ENCODE measurements at places on chromosomes 11 and 22.

GRCh38 chr11:126809514-126810289 is 190.9 kb downstream of the KIRREL3 start:
- no peak for DNase-seq

- DNase-seq = no peak
Measured at GRCh38 chr11:45451766-45452440, 165.8 kb upstream of the SYT13 start.

DNA sequence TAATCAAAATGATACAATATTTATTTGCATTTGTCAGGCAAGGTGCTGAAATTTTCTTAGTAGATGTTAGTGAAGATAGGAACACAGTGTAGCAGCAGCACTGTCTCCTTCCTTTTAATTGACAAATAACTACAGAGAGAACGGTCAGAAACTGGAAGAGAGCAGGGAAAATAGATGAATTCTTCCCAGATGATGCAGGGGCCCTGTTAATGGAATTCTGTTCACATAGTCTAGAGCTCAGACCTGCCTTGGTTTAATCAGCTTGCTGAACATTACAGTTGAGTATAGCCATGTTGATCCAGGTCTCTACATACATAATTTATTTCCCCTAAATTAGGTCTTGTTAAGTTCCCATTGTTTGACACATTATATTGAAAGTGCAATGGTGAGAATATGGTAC is 127.4 kb downstream of the SLC17A6 start:
- DNase-seq = no peak

- no peak for DNase-seq
Measured at GRCh38 chr11:57251037-57251436, 14.0 kb upstream of the APLNR start.

DNA sequence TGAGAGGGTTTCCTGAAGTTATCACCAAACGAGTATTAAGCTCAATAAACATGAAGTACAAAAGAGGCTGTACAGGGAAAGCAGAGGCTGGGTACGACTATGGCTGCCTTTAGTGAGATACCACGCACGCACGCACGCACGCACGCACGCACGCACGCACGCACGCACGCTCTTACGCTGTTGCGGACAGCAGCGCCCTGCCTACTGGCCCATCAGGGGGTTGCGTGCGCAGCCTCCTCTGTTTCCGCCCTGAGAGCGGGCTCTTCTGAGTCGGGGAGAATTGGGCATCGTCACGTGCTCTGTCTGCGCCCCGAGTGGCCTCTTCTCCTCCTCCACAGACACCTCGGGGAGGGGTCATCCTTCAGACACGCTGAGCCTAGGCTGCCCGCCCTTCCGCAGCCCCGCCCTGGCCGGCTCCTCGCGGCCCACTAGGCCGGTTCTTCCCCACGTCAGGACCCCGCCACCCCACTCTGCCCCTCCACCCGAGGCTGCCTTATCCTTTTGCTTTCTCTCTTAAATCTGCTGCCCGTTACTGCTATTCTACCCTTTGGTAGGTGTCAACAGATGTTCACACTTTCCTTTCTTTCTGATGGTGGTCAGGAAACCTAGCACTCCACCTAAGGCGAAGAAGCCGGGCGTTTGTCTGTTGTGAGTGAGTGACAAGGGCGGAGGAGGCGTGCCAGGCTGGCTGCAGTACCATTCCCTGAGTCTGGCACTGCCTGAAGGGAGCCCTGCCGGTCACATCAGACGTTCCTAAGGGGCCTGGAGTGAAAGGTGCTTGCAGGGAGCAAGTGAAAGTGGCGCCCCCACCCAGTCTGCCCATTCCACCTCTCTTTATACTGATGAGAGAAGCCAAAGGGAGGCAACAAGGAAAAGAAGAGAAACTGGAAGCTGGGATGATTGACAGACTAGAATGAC is 300.4 kb upstream of the B3GAT1 start:
- DNase-seq = peak; percentile 12

DNA sequence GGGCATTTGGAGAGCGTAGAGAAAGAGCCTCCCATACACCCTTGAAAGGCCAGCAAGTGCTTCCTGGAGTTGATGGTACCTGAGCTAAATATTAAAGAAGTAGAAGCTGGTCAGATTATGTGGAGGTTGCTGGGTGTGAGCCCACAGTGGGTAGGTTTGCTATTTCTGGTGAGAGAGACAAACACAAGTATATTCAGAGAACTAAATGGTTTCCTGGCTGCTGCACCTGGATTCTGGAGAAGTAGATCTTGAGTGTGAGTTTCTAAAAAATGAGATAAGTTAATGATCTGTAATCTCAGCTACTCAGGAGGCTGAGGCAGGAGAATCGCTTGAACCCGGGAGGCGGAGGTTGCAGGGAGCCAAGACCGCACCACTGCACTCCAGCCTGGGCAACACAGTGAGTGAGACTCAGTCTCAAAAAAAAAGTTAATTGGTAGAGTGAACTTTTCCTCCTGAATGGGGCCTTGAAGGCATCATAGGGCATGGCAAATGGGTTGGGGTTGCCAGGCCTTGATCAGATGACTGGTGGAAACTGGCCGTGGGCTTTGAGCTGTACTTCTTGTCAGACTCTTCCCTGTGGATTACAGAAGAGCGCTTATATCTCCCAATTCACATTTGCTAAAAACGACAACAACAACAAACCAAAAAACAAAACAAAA is 75.8 kb downstream of the ADAMTS15 start:
- no peak for DNase-seq

DNA sequence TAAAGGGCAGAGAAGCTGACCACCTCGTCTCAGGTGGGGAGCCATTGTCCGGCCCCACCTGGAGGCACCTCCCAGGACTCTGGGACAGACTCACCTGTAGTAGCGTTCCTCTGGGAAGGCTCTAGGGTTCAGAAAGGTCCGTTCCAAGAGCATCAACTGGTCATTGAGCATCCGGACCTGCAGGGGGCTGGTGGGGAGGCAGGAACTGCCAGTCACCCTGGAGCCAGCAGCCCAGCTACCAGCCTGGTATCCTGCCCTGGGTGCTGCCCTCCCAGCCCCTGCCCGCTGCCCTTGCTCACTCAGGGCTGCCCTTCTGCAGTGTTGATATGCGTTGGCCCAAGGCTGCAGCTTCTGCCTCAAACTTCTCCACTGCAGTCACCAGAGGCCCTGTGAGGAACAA is 4.7 kb downstream of the SAC3D1 start:
- no peak for DNase-seq

- DNase-seq = no peak
Measured at GRCh38 chr11:66238786-66239413, 29.5 kb upstream of the RAB1B start.

- no peak for DNase-seq
Measured at GRCh38 chr11:119618208-119618909, 110.6 kb downstream of the NECTIN1 start.

DNA sequence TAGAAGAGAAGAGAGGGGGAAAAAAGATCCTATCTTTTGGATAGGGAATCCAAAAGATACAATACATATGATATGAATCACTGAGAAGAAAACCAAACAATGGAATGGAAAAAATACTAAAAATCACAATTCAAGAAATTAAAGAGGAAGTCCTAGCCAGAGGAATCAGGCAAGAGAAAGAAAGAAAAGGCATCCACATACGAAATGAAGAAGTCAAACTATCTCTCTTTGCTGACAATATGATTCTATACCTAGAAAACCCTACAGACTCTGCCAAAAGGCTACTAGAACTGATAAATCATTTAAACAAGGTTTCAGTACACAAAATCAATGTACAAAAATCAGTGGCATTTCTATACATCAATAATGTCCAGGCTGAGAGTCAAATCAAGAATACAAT is 91.4 kb downstream of the EFCAB6 start:
- DNase-seq = no peak

DNA sequence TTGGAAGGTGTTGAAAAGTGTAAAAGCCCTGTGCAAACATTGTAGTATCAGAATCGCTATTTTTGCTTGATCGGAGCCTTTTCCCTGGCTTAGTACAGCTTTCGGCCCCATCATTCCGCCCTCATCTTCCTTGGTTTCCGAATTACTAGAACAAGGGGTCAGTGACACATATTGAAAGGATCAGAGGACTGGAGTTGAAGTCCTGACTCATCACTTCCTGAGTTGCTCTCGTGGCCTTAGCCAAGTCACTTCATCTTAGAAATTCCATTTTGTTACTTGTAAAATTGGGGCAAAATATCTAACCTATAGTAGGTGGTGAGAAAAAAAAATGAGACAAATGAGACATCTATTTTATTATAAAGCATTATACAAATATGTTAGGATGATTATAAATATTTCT is 375.0 kb downstream of the NTM start:
- no peak for DNase-seq

- DNase-seq = no peak
Measured at GRCh38 chr22:45491841-45492240, 10.8 kb upstream of the FBLN1 start.

DNA sequence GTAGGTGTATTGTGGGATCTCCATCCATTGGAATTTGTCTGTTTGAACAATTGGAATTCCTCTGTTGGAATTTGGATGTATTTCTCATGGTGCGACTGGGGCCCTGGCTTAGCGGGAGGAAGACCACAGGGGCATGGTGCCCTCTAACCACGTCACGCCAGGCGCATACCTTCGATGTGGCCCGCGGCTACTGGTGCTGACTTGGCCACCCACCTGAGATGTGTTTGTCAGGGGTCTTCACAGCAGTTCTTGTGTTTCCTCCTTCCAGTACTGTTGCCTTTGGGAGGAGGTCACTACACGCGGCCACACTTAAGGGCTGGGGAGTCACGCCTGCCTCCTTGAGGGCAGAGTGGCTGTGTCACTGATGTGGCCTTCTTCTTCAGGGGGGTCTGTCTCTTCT is 36.6 kb upstream of the GRAMD4 start:
- no peak for DNase-seq

DNA sequence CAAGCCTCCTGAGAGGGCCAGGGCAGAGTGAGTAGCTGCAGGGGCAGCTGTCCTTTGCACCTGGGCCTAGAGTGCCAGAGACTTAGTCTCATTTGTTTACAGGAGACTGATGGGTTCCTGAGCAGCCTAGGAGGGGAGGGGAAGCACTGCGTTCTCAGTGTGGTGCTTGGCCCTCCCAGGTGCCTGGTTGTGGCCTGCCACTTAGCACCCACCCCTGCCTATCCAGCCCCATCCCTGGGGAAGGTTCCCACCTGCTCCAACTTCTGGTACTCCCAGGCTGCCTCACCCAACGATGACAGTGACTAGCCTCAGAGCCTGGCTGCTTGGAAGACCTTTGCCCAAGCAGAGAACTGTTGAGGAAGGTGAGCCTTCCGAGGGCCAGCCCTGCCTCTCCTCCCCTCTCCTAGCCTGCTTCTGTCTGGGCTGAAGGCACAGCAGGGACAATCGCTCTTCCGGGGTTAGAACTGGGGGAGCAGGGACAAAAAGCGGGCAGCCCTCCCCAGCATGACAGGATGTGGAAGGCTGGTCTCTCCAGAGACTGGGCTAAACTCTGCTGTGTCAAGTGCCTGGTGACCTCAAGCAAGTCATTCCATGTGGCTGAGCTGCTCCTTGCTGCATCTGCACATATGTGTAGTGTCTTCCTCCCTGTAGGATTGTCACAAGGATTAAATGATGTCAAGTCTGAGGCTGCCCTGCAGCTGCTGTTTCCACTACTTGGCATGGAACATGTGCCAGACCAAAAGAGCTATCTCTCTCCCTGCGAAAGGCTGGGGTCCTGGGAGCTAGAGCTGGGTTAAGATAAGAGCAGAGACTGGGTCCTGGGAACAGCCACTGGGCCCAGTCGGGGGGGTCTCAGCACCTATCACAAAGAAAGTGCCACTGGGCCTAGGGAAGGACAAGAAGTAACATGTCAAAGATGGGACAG is 9.9 kb downstream of the KCNQ1OT1 start:
- no peak for DNase-seq

- DNase-seq = no peak
Measured at GRCh38 chr11:118415739-118416068, 14.3 kb downstream of the ATP5MG start.

GRCh38 chr11:118849825-118850224 is 33.9 kb upstream of the CXCR5 start:
- DNase-seq = no peak

GRCh38 chr11:69448471-69449284 is 32.8 kb upstream of the LINC01488 start:
- DNase-seq = no peak

DNA sequence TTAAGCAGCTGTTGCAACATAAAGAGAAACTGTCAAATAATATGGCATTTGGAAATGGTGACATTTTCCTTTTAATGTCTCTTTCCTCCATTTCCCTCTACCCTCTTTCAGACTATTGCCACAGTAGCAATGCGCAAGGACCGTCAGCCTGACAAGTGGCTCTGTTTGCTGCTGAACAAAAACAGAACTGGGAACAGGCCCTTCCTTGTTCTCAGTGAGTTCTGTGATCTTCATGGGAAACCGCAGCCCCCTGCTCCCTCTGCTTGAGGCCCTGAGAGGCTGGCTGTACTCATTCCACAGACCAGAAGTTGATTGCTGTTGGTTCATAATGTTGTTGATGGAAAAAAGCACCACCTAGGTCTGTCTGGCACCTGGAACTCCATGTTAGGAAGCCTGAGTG is 559.7 kb downstream of the OPCML start:
- no peak for DNase-seq

GRCh38 chr11:45189230-45189629 is 42.8 kb downstream of the PRDM11 start:
- DNase-seq = no peak

- DNase-seq = no peak
Measured at GRCh38 chr11:119752946-119753345, 23.9 kb upstream of the NECTIN1 start.

DNA sequence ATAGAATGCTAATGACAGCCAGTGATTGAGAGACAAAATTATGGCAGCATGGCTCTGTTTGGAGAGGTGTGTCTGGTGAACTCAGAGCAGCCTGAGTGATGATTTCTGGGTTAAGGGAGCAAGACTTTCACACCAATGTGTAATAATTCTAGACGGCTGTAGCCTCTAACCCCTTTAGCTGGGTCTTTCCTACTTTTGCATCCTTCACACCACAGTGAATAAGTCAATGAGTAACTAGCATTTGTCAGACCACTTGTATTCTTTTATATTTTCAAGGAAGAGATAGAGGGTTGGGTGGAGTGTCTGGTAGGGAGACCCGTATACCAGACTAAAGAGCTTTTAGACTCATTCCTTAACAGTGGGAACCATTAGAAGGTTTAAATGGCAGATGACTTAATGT is 50.4 kb downstream of the ATXN10 start:
- no peak for DNase-seq

DNA sequence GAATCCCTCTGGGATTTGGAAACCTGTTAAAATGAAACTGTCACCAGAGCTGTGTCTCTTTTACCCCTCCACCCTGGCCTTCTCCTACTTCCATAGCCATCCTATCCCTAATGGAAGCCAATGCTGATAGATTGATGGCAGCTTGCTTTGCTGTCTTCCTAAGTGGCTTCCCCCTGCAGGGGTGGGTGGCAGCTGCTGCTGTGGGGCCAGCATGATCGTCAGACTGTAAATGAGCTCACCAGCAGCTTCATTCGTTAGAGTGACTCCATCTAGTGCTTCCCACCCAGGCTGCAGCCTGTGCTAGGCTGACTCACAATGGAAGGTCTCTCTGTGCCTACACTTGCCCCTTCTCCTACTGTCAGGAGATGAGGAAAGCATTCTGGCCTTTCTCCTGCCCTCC is 311.0 kb downstream of the BUD13 start:
- peak; percentile 67 for DNase-seq

Measured in NCI-H1092 (cell line).